ENCODE measurements at places on chromosomes 12 and 14.
A peak's percentile ranks its signal among the peaks of the same experiment; 100 is the strongest.

DNA sequence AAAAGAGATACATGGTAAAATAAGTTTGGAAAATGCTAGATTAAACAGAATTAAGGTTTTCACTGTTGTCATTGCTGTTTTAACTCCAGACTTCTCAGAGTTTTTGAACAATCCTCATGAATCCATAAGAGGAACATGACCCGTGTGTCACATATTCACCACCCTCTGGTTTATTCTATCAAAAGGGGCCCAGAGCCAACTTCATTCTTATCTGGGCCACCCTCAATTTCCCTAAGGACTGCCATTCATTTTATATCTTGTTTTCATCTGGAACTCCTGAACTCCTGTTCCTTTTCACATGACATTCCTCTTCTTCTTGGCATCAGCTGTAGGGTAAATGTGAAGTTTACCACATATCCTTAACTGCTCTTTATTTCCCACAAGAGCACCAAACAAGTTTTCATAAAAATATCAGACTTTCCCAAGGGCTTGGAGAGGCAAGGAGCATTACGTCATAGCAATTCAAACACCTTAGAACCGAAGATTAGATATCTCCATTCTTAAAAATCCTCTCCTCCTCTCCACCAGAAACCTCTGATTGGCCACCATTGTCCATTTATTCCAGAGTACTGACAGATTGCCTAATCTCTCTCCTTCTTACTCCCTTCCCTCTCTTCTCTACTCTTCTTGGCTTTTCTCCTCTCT, 225.2 kb downstream of the SEC23A start:
- peak; percentile 12 for DNase-seq

GRCh38 chr12:88393017-88393767, 187.1 kb downstream of the KITLG start:
- DNase-seq = peak; percentile 43

GRCh38 chr14:45359746-45360145, 106.7 kb upstream of the MIS18BP1 start:
- DNase-seq = peak; percentile 20

DNA sequence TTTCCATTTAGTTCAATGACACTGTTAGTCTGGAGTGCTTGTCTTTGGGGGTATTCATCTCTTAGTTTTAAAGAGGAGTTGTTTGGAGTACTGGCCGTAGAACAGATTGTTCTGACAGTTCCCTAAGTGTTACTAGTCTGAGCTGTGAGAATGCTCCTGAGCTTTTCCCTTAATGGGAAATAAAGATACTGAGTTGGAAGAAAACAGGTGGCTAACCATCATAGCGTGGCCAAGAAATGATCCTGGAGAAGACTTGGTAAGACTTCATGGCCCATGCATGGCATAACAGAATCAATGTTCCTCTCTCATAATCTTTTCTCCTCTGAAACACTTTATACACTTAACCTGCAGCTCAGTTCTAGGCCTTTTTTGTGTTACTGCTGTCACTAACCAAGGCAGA, 6.2 kb downstream of the CALM1 start:
- no peak for DNase-seq

- DNase-seq = no peak
Measured at GRCh38 chr12:51837286-51837685, 11.2 kb downstream of the FIGNL2 start.

DNA sequence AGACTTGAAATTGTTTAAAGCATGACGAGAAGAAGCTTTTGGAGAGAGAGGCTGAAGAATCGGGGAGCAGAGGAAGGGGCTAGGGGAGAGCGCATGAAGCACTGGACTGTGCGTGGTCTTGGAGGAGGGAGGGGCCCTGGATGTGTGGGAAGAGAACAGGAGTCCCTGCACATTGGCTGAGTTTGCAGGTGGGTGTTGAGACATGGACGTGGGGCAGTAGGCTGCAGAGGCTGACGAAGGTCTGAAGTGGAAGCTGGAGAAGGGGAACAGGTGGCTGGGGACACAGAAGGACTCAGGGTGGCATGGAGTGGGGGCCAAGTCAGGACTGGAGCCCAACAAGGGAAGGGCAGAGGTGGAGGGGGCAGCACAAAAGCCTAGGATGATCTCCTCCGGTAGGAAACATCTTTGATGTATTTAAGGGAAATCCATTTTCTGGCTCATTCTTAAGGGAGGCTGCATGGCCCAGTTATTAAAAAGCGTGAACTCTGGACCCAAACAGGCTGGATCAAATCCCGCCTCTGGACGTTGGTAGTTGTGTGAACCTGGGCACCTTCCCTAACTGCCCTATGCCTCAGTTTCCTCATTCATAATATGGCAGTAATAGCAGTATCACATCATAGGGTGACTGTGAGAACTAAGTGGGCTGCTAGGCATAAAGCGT, 29.0 kb downstream of the ADGRD1 start:
- DNase-seq = no peak

- DNase-seq = no peak
Measured at GRCh38 chr14:99348816-99349614, 77.0 kb upstream of the BCL11B start.

- DNase-seq = peak; percentile 62
Measured at GRCh38 chr14:57871459-57872080, 5.7 kb upstream of the SLC35F4 start.

- no peak for DNase-seq
Measured at GRCh38 chr12:40232602-40233001, 7.8 kb downstream of the LRRK2 start.
